NAMALWA (cell line): ENCODE measurements at places on chromosomes 1 and 21.

- no peak for DNase-seq
Measured at GRCh38 chr1:44939061-44939460, 47.3 kb downstream of the EIF2B3 start.

- DNase-seq: no peak
Measured at GRCh38 chr1:186386725-186387383, 11.2 kb downstream of the ODR4 start.

GRCh38 chr1:65812065-65812464 is 19.4 kb downstream of the PDE4B start:
- DNase-seq: peak; percentile 57

GRCh38 chr1:184932319-184932718 is 42.0 kb downstream of the NIBAN1 start:
- no peak for DNase-seq

GRCh38 chr1:207346513-207346912 is 25.0 kb downstream of the CD55 start:
- no peak for DNase-seq

GRCh38 chr1:150142083-150142482 is 7.6 kb upstream of the PLEKHO1 start:
- DNase-seq: no peak
